ENCODE measurements at places on chromosomes 1 and 21. TPM values are rescaled to one million over a fixed set of nuclear protein-coding genes. Genes with fewer than 3 reads are reported as not detected.

SDCCAG8 gene
- total RNA-seq = 105 TPM

PRELP gene
- total RNA-seq = 0.16 TPM

ALG14 gene
- total RNA-seq = 4.1 TPM

LRRN2 gene
- 12.8 TPM for total RNA-seq

TUT4 gene
- total RNA-seq = 159 TPM

LCE1B gene
- not detected for total RNA-seq

LRP8 gene
- total RNA-seq = 86.6 TPM

TCEANC2 gene
- total RNA-seq = 7.0 TPM

OLIG2 gene
- 23.9 TPM for total RNA-seq

TFAP2E gene
- 0.62 TPM for total RNA-seq

TNFSF4 gene
- total RNA-seq = 1.6 TPM

LINGO4 gene
- total RNA-seq = not detected

AMY2A gene
- total RNA-seq = not detected

XCL2 gene
- not detected for total RNA-seq

DTL gene
- total RNA-seq = 2.7 TPM

RSPH1 gene
- total RNA-seq = 0.16 TPM

DVL1 gene
- total RNA-seq = 70.7 TPM

SIM2 gene
- not detected for total RNA-seq

HSD11B1 gene
- not detected for total RNA-seq

IQCC gene
- 2.3 TPM for total RNA-seq

NHLH2 gene
- total RNA-seq = 1.7 TPM

CHAF1B gene
- 1.6 TPM for total RNA-seq

GUCA2A gene
- not detected for total RNA-seq

RHD gene
- total RNA-seq = 0.16 TPM

FYB2 gene
- total RNA-seq = 0.47 TPM

FAM3B gene
- not detected for total RNA-seq

OR2T2 gene
- not detected for total RNA-seq

LDLRAD1 gene
- total RNA-seq = not detected

CD244 gene
- total RNA-seq = not detected

SPRR3 gene
- total RNA-seq = 1.6 TPM

OR14K1 gene
- total RNA-seq = not detected

ZDHHC18 gene
- total RNA-seq = 19.2 TPM

ZBTB37 gene
- 52.7 TPM for total RNA-seq

E2F2 gene
- total RNA-seq = 0.78 TPM

PPM1J gene
- 4.4 TPM for total RNA-seq

S100A12 gene
- total RNA-seq = 4.1 TPM

BTBD19 gene
- 0.47 TPM for total RNA-seq

LHX8 gene
- total RNA-seq = not detected

PGLYRP4 gene
- total RNA-seq = not detected

ASPM gene
- 8.9 TPM for total RNA-seq

ZNF683 gene
- not detected for total RNA-seq

SLC25A34 gene
- 1.2 TPM for total RNA-seq

MANEAL gene
- total RNA-seq = 30.7 TPM

SERTAD4 gene
- 3.6 TPM for total RNA-seq

KRTAP10-12 gene
- total RNA-seq = not detected

TAS1R1 gene
- total RNA-seq = not detected

UBXN10 gene
- total RNA-seq = 1.6 TPM

VWA5B1 gene
- 0.16 TPM for total RNA-seq

IGFN1 gene
- total RNA-seq = not detected

TMEM52 gene
- 1.1 TPM for total RNA-seq

HUNK gene
- total RNA-seq = 9.4 TPM

MYCL gene
- total RNA-seq = 12.5 TPM

TUFT1 gene
- total RNA-seq = 8.4 TPM

COL11A1 gene
- total RNA-seq = 45.9 TPM

WNT3A gene
- total RNA-seq = not detected

NTRK1 gene
- total RNA-seq = not detected
